ENCODE measurements at places on chromosomes 3 and 15.

GRCh38 chr3:13484851-13485590, 4.9 kb downstream of the HDAC11 start:
- DNase-seq = peak; percentile 29

- DNase-seq = no peak
These were observed 25.7 kb downstream of the TGFBR2 start for GRCh38 chr3:30632065-30632464.

GRCh38 chr3:168001244-168001643, 94.5 kb downstream of the GOLIM4 start:
- no peak for DNase-seq

DNA sequence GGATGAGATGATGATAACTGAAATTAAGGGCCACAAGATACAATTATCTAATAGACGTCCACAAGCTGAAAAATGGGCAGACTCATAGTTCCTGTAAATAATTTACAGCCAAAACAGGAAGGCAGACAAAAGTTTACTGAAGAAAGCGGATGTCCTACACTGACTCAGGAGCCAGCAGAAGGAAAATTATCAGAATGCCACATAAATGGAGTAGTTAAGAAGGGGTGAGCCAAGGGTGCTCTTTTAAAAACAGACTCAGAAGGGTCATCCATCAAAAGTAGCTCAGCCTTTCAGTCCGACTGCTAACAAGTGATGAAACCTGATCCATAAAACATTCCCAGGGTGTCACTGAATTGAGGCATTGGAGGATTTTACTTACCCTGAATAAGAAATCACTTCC, 39.8 kb downstream of the TUSC7 start:
- DNase-seq = no peak

- no peak for DNase-seq
These were observed 36.7 kb upstream of the NANOGP8 start for GRCh38 chr15:35121611-35122359.

GRCh38 chr3:143331350-143331749, 211.8 kb downstream of the CHST2 start:
- no peak for DNase-seq

- DNase-seq = no peak
These were observed 34.2 kb upstream of the PRR23E start for GRCh38 chr3:127158614-127159229.

GRCh38 chr3:182092662-182093262, 381.0 kb downstream of the SOX2 start:
- no peak for DNase-seq

GRCh38 chr3:156816091-156816793, 9.9 kb upstream of the LEKR1 start:
- peak; percentile 51 for DNase-seq

DNA sequence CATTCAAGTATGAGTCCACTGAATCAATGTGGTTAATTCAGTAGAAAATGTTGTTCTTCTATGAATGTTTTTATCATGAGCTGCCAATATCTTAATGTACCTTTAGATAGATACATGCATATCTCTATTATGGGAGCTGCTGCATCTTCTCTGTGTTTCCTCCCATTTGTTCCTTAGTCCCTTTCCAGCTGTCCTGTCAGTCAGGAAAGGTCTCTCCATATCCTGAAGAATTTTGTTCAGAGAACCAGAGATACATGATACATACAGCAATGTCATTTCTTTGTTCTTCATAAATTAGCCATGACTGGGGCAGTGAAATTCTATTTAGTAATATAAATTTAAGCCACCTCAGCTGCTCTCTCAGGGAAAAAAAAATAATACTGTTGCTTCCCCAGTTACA, 103.7 kb downstream of the P3H2 start:
- no peak for DNase-seq

DNA sequence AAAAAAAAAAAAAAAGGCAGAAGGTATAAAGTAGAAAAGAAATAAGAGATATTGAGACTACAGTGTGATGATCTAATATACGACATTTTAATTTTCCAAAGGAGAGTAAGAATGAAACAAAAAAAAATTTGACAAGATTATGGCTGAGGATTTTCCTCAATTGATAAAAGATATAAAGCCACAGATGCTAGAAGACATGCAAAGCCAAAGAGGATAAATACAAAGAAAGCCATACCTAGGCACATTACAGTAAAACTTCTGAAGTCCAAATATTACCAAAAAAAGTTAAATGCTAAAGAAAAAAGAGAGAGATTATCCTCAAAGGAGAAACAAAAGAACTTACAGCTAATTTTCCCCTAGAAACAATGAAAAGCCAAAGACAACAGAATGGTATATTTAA, 20.3 kb upstream of the SUSD5 start:
- DNase-seq = no peak

GRCh38 chr15:33903661-33904060, 64.6 kb upstream of the CHRM5 start:
- DNase-seq = no peak

DNA sequence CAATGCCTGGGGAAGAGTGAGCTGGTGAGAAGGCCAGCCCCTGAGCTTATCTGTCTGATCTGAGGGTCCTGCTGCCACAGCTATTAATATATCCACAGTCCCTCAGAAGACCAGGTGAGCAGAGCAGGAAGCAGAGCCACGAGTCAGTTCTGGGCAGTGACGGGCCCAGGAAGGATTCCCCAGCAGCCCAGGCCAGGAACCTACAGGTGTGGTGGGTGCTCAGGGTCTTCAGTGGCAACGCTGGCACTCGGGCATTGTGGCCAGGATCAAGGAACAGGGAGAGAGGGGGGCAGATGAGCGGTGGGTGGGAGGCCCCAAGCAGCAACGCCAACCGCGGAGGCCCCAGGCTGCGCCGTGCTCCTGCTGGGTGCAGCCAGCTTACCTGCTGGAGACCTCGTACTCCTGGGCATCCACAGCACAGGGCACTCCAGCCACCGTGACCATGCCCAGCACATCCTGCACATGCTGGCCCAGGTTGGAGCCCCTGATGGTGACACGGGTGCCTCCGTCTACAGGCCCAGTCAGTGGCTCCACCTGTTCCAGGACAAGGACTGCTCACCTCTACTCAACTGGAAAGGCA, 12.3 kb downstream of the PLXNB1 start:
- no peak for DNase-seq

GRCh38 chr15:40327457-40327856, 4.0 kb downstream of the INAFM2 start:
- no peak for DNase-seq

GRCh38 chr3:155392138-155392537, 98.7 kb upstream of the STRIT1 start:
- no peak for DNase-seq

DNA sequence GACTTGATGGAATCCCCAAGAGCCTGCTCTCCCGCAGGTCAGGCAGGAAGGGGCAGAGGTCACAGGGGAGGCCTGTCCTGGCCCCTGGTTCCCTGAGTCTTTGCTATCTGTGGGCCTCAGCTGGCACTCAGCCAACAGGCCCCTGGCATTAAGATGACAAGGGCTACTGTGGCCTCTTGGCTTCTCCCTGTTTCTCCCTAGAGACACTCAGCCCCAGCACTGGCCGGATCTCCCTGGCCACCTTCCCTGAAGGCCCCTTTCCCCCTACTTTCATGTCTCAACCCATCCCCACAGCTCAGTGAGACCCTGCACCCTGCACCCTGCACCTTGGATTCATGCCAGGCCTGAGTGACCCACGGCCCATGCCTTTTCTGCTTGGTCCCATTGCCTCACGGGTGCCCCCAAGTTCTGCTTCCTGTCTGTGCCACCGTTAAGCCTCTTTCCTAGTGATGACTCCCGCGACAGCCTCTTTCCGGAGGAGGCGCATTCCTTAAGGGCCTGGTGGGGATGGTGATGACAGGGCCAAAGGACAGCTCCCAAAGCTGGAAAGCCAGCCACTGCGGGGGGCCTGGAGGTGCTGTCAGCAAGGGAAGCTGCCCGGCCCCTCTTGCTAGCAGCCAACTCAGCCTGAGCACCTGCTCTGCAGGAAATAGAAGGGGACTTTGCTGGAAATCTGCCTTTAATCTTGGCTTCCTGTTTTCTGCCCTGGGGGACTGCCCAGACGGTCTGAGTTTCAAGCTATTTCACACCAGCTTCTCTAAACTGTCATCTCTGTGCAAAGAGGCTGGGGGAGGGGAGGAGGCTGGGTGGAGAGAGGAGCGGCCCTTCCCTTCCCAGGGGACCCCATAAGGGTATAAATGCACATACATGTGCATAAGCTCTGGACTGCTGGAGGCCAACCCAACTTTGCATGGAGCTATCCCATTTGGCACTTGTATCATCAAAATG, 4.8 kb upstream of the CSK start:
- DNase-seq = peak; percentile 66

DNA sequence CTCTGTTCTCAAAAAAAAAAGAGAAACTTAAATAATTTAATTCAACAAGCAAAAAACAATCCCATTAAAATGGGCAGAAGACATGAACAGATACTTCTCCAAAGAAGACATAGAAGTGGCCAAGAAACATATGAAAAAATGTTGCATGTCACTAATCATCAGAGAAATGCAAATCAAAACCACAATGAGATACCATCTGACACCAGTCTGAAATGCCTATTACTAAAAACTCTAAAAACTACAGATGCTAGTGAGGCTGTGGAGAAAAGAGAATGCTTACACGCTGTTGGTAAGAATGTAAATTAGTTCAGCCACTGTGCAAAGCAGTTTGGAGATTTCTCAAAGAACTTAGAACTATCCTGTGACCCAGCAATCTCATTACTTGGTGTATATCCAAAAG, 382.9 kb downstream of the OTOL1 start:
- no peak for DNase-seq

- DNase-seq = peak; percentile 2
These were observed 525 bp downstream of the NPTN start for GRCh38 chr15:73632670-73633058.

- DNase-seq = no peak
These were observed 8.8 kb downstream of the TBC1D23 start for GRCh38 chr3:100269410-100270214.

DNA sequence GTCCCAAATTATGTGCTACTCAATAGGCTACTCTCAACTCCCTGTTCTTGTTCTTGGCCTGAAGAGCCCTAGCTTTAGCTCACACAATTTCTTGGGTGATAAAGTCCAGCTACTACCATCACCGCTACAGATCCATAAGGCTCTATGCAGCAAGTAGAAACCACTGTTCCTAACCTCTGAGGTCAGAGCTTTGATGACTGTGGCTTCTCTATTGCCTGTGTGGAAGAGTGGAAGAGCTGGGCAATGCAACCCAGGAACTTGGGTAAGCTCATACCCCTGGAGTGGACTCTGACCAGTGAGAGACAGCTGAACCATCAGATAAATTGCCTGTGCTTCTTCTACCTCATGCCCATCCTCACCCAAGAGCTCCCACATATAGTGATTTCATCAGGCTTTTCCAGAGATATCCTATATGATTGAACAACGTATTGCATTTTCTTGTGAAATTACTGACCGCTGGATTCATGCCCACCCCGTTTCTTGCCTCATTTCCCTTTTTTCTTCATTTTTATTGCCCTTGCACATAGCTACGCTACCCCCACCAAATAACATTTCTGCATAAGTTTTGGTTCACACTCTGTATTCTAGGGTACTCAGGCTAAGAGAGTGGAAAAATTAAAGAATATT, 172.3 kb upstream of the MBNL1 start:
- DNase-seq = no peak

DNA sequence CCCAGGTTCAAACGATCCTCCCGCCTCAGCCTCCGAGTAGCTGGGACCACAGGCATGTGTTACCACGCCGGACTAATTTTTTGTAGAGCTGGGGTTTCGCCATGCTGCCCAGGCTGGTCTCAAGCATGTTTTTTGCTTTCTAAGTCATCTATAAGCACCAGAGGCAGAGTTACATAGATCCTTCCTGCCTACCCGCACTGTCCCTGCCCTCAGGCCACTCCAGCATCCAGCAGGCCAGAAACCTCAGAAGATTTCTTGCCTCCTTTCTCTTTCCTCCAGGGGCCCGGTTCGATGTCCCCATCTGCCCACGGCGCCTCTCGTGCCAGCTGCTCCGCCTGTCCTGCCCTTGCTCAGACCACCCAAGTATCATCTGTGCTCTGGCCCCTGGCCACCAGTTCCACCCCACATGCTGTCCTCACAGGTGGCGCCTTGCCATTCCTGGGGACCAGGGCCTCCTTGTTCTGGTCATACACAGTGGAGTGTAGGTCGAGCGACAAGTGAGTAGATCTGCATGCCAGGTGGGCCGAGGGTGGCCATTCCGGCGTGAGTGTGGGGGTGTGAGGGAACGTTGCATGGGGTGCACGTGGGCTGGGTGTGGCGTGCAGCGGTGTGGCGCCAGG, 27.3 kb downstream of the KLHDC8B start:
- no peak for DNase-seq

GRCh38 chr15:70414626-70415025, 316.9 kb upstream of the TLE3 start:
- DNase-seq = no peak

GRCh38 chr3:53774414-53774813, 71.8 kb downstream of the CHDH start:
- no peak for DNase-seq

- no peak for DNase-seq
These were observed 20.4 kb upstream of the SHC4 start for GRCh38 chr15:48984021-48984710.

GRCh38 chr3:77247061-77247460, 207.2 kb downstream of the ROBO2 start:
- no peak for DNase-seq

DNA sequence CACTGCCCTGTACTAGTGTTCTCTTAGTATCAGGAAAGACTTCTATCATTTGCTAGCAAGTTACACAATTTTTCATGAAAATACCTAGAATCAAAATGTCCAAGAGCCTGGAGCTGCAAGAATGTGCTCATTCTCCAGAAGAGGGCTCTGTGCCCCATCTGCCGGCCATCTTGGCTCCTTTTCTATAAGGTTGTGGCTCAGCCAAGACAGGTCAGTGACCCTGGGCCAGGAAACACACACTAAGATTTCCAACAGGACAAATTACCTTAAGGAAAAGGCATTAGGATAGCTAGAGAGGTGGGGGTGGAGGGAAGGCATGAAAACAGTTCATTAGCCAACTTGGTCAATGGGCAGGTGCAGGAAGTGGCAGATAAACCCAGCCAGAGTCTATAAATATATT, 20.7 kb downstream of the TIMP4 start:
- DNase-seq = no peak

- DNase-seq = no peak
These were observed 130.5 kb upstream of the EIF1B start for GRCh38 chr3:40179016-40179415.

- no peak for DNase-seq
These were observed 203.4 kb downstream of the TBC1D2B start for GRCh38 chr15:77874063-77874462.

GRCh38 chr3:59265566-59265965, 215.7 kb upstream of the CFAP20DC start:
- DNase-seq = no peak

- no peak for DNase-seq
These were observed 30.4 kb downstream of the GRIP2 start for GRCh38 chr3:14509796-14510100.

DNA sequence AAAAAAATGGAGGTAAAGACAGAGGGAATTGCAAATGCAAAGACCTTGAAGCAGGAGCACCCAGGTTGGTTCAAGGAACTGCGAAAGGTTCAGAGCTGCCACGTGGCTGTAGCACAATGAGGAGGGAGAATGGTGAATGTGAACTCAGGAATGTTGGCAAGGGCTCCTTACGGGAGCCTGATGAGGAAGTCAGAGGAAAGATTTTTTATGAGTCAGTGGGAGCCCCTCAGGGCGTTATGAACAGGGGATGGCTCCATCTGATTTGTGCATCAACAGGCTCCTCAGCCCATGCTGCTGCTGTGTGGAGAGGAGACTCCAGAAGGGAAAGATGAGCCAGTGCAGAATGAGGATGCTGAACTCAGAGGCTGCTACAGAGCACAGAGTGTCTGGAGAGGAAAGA, 194.4 kb downstream of the ARRDC4 start:
- DNase-seq = no peak

Measured in immature natural killer cell (primary cell).